ENCODE measurements at places on chromosomes 2 and 18.

- no peak for DNase-seq
Observed at GRCh38 chr2:2647141-2647541, 316.1 kb upstream of the MYT1L start.

DNA sequence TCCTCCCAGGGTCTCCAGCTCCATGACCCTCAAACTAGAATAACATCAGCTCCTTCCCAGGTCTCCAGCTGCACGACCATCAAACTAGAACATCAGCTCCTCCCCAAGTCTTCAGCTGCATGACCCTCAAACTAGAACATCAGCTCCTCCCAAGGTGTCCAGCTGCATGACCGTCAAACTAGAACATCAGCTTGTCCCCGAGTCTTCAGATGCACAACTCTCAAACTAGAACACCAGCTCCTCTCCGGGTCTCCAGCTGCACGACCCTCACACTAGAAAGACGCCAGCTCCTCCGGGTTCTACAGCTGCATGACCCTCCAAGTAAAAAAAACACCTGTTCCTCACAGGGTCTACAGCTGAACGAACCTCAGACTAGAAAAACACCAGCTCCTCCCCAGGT lies 312.9 kb upstream of the TFPI start:
- DNase-seq, result no peak

DNA sequence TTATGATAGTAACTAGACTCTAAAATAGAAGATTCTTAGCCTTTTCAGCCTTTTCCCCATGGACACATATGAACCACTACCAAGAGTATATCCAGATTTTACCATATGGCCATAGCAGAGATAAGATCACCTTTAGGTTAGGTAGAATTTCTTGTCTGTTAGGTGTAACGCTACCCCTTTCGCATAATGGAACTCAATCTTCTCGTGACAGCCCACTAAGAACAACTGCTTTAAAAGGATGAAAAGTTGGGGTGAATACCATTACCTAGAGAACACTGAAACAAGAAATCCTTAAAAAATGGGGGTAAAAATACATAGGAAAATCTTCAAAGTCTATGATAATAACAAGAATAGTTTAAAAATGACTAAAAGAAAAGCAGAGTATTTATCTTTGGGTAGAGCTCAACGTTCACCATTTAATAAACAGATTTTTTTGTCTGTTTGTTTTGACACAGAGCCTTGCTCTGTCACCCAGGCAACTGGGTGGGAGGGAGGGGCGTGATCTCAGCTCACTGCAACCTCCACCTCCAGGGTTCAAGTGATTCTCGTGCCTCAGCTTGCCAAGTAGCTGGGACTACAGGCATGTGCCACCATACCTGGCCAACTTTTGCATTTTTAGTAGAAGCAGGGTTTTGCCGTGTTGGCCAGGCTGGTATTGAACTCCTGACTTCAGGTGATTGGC lies 67.2 kb downstream of the VIL1 start:
- no peak for DNase-seq

DNA sequence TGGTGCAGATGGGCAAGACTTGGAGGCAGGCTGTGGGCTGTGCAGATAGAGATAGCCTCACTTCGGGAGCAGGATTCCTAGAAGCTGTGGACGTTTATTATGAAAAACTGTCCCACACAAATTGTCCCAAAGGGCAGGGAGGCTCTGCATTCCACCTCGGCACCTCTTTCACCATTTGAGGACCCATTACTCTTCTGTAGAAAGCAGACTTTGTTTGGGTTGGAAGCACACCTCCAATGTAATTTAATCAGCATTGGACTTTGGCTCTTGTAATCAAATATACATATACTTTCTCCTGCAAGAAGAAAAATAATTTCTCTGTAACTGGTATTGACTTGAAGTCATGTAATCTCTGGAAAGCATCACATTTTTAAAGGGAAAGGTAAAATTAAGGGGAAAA lies 8.5 kb downstream of the ONECUT2 start:
- DNase-seq, result no peak

- no peak for DNase-seq
Observed at GRCh38 chr18:69830189-69830588, 117.5 kb downstream of the CD226 start.

DNA sequence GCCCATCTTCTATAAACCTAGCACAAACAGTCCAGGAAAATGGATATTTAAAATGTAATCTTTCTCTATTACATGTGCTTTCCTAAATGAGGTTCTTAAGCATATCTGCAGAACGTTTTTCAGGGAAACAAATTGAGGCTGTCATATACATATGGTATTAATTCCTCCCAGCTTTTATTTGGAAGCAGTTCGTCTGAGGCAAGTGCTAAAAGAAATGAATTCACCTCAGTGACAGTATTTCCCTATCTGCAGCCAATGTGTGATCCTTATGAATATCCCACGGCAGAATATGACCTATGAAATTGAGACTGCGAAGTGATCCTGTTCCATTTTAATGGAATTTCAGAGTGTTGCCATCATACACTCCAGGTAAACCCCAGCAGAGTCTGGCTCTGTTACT lies 7.1 kb downstream of the MYOM1 start:
- DNase-seq, result no peak

GRCh38 chr18:55314615-55315237 lies 273.3 kb downstream of the TCF4 start:
- no peak for DNase-seq

GRCh38 chr2:215437614-215438013 lies 1.7 kb upstream of the FN1 start:
- no peak for DNase-seq

DNA sequence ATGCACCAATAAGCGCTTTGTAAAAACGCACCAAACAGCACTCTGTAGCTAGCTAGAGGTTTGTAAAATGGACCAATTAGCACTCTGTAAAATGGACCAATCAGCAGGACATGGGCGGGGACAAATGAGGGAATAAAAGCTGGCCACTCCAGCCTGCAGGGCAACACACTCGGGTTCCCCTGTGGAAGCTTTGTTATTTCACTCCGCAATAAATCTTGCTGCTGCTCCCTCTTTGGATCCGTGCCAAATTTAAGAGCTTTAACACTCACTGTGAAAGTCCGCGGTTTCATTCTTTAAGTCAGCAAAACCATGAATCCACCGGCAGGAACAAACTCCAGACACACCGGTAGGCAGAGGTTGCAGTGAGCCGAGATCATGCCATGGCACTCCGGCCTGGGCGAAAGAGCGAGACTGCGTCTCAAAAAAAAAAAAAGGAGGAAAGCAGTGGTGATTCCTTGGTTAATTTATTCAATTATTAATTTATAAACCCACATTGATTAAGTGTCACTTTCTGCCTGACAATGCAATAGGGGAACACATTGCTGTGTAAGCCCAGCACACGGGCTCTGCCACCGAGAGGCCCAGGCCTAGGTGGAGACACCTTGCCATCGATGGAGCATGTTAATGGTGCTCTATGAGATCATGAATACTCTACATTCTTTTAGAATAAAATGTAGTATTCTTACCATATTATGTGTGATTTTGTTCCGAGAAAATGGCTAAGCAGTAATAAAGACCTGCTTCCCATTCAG lies 687.6 kb upstream of the HS6ST1 start:
- DNase-seq, result no peak

GRCh38 chr2:122022531-122022930 lies 267.1 kb downstream of the TSN start:
- no peak for DNase-seq

DNA sequence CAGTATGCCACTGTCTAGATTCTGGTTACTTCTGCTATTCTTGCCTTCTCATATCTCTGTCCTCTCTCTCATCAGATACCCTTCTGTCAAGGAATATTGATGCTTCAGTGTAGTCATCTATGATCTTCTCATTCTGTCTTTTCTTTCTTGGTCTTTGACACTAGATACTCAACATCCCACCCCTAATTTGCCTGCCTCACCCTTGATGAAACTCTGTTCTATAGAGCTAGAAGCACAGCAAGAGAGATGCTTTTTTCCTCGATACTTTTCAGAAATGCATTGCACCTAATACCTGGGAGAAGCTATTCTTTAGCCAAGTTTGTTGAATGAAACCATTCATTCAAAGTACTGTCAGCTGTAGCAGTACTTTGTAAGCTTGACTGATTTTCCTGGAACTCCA lies 9.5 kb downstream of the SEPTIN2 start:
- DNase-seq, result no peak

- DNase-seq, result no peak
Observed at GRCh38 chr2:46802665-46803546, 112.7 kb downstream of the MCFD2 start.

GRCh38 chr2:111045771-111046444 lies 74.8 kb upstream of the BCL2L11 start:
- DNase-seq, result no peak

GRCh38 chr2:75324141-75324540 lies 124.8 kb upstream of the TACR1 start:
- DNase-seq, result peak; percentile 1

- peak; percentile 23 for DNase-seq
Observed at GRCh38 chr2:190679813-190680591, 31.1 kb downstream of the NAB1 start.

GRCh38 chr2:196957442-196957841 lies 30.9 kb upstream of the PGAP1 start:
- no peak for DNase-seq

DNA sequence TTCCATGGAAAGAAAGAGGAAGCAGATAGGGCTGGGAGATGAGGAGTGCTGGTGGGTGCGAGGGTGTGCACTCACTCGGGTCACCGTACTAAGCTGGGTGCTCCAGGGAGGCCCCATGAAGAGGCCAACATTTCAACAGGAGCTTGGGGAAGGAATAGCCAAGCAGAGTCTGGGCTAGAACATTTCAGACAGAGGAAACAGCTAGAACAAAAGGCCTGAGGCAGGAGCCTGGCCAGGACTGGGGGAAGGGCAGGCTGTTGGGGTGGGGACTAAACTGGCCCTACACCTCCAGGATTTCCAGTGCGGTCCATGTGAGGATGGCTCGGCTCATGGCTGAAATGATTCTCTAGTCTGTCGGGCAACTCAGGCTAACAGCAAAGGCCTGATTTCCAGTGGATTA lies 90.8 kb downstream of the ZFP36L2 start:
- DNase-seq, result no peak

DNA sequence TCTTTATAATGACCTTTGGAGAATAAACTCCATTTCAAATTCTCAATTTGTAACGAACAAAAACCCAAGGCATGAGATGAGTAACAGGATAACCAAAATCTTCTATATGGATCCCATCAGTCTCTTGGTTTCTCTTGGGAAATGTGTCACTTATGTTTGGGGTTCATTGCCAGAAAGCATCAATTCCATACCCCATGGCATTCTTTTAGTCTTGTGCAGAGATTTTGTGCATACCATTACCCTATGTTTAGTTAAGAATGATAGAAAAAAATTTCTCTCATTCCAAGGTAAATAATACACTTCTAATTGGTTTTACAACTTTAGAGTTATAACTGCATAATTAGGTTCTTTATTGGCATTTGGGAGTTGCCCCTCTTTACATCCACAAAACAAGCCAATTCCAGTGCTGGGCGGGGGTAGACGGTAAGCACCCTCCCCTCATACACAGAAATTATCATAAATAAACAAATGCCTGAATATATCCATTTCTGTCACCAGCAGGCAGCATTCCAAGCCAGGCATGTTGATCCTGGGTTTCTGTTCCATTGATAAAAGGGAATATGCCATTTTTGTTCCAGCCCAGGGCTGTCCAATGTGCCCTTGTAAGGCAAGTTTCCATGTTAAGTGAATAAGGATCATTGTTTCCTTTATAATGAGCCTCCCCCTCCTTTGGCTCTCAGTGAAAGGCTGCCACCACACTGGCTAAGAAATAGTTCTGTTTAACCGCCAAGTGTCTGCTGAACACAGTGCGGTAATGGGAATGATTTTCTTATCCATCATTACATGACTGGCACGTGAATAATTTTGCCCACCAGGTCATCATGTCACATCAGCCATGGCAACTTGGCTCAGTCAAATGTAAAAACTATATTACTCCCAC lies 680.1 kb upstream of the ZEB2 start:
- no peak for DNase-seq

- DNase-seq, result no peak
Observed at GRCh38 chr18:48599391-48599790, 60.6 kb downstream of the CTIF start.

GRCh38 chr2:42025151-42025582 lies 22.7 kb upstream of the PKDCC start:
- no peak for DNase-seq

DNA sequence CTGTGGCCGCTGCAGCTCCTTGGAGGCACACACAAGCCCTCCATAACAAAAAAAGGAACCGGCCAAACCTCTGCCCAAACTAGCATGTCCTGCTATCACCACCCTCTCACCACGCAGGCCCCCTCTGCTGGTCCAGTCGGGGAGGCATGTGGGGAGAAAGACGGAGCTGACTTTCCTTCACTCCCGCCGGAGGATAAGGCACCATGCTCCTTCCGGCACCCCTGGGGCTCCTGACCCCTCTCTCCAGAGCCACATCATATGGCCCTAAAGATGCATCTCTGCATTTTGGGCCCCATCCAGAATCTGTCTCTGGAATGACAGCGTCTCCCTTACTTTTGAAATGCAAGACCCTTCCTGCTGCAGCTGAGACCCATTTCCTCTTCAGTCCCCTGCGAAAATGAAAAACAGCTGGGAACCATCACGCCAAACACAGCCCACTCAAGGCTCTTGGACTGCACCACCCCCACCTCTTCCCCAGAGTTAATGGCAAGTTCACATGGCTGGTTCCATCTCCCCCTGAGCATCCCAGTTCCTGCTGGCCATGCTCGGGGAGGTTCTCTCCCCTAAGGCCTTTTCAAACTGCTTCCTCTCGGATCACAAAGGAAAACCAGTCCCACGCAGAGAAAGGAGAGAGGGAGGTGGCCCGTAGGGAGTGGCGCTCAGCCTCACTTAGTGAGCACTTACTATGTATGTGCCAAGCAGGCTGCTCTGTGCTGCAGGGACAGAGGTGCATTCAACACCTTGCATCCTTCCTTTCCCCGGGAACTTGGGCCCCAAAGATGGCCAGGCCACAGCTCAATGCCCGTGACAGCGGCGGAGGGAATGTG lies 35.2 kb upstream of the MLPH start:
- DNase-seq, result peak; percentile 51

DNA sequence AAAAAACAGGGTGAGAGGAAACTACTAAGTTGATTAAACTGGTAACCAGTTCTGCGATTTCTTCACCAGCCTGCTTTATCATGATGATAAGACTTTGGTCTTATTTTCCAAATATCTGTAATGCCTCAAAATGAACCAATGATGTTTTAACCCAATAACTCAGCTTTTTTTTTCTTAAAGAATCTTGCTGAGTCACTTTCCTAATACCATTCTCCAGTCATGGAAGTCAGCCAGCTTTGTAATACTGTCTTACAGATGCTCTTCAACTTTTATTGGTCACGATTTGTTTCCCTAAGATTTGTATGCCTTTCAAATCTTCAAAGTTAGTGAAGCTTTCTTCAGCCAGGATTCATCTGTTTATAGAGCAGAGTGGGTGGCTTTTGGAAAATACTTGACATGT lies 47.7 kb upstream of the SMIM21 start:
- peak; percentile 75 for DNase-seq

DNA sequence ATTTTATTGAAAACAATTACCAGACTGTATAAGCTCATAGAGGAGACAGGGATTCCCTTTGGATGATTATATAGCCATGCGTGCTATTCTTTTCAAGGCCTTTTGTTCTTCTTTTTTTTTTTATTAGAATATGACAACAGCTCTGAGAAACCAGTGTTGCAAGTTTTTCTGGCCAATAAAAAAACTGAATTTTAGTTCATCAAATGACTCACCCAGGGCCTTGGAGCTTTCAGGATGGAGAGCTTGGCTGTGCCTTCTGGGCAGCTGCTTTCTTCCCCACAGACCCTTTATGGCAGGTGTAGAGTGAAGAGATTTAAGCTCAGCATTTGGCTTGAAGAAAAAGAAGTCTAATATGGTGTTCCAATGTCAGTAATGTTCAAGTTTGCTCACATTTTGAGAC lies 497.9 kb upstream of the FANCL start:
- DNase-seq, result no peak

- DNase-seq, result no peak
Observed at GRCh38 chr2:68412127-68412819, 47.2 kb downstream of the PLEK start.
